ENCODE measurements at places on chromosomes 1 and 21.

DNA sequence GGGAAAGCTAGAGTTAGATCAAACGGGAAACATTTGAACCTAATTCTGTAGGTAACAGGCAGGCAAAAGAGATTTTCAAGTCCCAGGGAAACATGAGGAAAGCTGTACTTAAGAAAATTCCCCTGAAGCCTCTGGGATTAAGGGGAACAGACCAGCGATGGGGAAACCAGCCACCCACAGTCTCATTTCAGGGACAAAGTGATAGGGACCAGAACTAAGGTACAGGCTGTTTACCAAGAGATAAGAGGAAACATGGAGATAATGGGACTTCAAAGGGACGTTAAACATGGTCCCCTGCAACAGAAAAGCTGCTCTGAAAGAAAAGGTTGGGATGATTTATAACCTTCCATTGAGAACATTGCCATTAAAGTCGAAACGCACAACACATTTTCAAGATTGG is 84.4 kb downstream of the NTPCR start:
- DNase-seq = no peak

DNA sequence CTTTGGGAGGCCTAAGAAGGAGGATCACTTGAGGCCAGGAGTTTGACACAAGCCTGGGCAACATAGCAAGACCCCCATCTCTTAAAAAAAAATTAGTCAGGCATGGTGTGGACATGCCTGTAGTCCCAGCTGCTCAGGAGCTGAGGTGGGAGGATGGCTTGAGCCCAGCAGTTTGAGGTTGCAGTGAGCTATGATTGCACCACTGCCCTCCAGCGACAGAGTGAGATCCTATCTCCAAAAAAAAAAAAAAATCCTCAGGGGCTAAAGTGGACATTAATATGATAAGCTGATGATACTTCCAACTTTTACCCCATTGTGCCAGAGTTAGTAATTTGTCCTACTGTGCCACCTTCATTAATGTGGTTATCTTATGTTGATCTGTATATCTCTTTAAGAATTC is 327.8 kb upstream of the FMN2 start:
- no peak for DNase-seq

- no peak for DNase-seq
These were observed 99.4 kb downstream of the SMYD2 start for GRCh38 chr1:214380396-214380795.

- DNase-seq = no peak
These were observed 7.0 kb downstream of the TMEM61 start for GRCh38 chr1:54987427-54987826.
